T-helper 1 cell treated with Interleukin-12 subunit alpha and Interleukin-12 subunit beta and Interleukin-4 antibody, amounts not matched to agents 30 ng/mL and 1 ng/mL, for 36 hours (primary cell): ENCODE measurements at places on chromosomes 2 and 18. TPM values are rescaled to one million over a fixed set of nuclear protein-coding genes. Genes with fewer than 3 reads are reported as not detected.

Gene NAPG
- total RNA-seq: 37.1 and 38.2 TPM in 2 replicates

Gene SLC5A7
- not detected in 2 replicates for total RNA-seq

Gene INHA
- total RNA-seq: not detected in 2 replicates

Gene LIMS3
- 0.27 and 0.59 TPM in 2 replicates for total RNA-seq

Gene RNF181
- total RNA-seq: 111 and 122 TPM in 2 replicates

Gene EN1
- not detected in 2 replicates for total RNA-seq

Gene UNC80
- total RNA-seq: not detected in 2 replicates

Gene GATA6
- not detected in 2 replicates for total RNA-seq

Gene BMP10
- 0.27 TPM in 1 of 2 replicates, not detected in the other for total RNA-seq

Gene MTERF4
- total RNA-seq: 45.6 and 50.2 TPM in 2 replicates

Gene SAG
- total RNA-seq: not detected in 2 replicates

Gene CHRND
- total RNA-seq: not detected in 2 replicates

Gene GTF2A1L
- not detected in 2 replicates for total RNA-seq

Gene B3GNT7
- total RNA-seq: not detected in 2 replicates
